Tibial nerve (tissue), 4 donors: ENCODE measurements at places on chromosomes 7 and 10.

DNA sequence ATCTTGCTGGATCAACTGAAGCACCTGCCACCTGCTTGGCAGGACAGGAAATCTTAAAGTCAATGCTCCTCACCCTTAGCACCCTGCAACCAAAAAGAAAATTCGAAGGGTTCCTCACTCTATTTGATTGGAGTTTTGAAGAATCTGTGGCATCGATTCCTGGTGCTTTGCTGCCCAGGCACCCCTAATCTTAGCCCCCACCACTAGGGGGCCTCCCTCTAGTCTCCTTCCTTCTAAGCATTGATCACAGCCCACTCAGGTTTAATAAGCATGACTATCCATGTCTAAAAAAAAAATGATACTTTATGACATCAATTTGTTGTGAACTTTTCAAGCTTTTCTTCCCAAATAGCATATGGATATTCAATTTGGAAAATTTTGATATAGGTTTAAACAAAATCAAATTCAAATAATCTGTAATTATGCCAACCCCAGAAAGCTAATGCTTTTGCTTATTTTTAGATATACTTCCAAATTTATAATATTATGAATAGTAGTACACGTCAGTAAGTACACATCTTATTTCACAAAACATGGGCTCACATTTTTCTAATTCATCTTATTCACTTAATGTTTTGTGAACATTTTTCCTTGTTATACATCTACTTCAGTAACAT lies 45.3 kb downstream of the NRG3 start:
- no peak for DNase-seq

GRCh38 chr7:27111751-27112277 lies 9.3 kb upstream of the HOXA2 start:
- DNase-seq, result no peak

DNA sequence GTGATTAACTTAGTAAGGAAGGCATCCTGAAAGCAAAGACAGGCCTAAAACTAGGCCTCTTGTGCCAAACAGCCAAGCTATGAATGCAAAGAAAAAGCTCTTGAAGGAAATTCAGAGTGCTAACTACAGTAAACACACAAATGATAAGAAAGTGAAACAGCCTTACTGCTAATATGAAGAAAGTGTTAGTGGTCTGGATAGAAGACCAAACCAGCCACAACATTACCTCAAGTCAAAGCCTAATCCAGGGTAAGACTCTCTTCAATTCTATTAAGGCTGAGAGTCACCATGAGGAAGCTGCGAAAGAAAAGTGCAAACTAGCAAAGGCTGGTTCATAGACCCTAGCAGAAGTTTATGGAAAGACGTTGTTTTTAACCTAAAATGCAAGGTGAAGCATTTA lies 66.0 kb downstream of the IPMK start:
- no peak for DNase-seq

DNA sequence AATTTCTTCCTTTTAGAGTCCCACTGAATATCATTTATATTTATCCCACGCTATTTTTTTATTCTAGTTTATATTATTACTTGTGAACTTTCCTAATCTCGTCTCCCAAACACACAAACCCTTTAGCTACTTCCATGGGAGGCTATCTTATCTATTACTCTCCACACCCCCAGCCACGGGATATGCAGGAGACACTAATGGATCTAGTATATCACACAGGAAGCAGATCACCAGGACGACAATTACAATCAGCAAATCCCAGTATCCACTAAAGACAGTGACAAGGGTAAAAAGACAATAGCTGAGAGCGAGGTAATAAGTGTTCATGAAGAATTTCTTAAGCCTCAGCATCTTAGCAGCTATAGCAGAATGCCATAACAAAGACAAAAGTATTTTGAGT lies 3.8 kb upstream of the AKR1E2 start:
- DNase-seq, result no peak

GRCh38 chr7:7433811-7434210 lies 101.9 kb downstream of the COL28A1 start:
- DNase-seq, result no peak

DNA sequence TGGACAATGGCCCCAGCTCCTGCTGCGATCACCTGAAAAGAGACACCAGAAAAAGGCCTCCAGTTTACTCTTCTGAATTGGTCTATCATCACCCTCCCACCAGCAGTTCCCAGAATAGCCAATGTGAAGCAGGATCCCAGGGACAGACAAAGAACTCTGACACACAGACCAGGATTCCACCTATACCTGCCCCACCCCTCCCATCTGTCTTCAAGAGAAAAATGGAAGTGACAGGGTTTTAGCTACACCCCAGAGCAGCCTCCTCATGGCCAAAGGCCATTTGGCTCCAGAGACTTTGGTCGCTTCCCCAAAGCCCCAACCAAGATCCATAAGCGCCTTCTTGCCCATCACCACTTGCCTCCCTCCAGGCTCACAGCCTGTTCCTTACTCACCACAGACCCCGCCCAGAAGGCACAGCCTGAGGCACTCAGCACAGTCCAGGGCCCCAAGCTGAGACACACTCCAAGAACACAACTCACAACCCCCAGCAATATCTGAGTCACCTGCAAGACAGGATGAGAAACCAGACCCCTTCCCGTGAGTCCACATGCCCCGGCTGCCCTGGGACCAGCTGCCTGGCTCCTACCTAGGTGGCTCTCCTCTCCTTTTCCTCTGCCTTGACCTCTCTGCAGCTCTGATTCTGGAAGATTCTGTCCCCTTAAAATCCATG lies 6.5 kb downstream of the TMEM176B start:
- no peak for DNase-seq

DNA sequence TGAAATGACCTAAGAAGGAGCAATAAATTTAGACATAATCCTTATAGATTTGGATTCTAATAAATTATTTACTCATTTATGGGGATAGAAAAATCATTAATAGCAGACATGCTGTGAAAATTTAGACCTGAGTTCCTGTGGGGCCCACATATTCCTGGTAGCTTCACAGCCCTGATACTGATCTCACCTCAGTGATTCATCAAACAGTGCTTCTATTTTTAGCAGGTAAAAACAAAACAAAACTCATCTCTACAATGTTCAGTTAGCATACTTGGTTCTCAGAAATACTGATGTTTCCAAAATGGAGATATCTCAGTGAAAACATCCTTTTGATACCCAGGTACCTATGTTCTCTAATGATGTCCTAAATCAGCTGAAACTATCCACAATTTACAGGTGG lies 841.1 kb upstream of the SORCS1 start:
- no peak for DNase-seq

- no peak for DNase-seq
Observed at GRCh38 chr10:71363936-71364335, 32.8 kb upstream of the CDH23 start.

DNA sequence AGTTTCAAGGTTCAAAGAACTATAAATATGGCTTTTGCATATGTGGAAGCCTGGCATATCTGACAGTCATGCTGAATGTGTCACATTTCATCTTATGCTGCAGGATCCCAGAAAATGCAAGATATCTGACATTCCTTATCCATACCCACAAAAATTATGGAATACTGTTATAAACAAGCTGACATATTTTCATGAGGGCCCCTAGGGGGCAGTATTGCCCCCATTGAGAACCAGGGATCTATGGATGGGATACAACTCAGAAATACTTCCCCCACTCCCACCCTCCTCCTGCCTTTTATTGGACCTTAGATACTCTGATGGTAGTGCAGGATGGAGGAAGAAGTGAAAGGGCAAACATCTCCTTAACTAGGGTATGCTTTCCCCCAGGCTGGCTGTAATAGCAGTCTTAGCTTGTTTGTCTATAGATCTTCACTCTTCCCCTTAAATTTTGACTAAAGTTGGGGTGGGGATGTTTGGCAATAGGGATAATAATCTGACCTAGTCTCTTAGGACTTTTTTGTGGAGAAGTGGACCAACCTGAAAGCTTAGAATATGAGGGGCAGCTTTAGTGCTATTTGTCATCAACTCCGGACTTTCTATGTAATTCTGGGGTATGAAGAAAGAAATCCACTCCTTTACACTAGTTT lies 3.5 kb upstream of the GNGT1 start:
- no peak for DNase-seq

GRCh38 chr7:149175150-149175549 lies 20.2 kb upstream of the ZNF282 start:
- no peak for DNase-seq

GRCh38 chr7:1466524-1467271 lies 7.4 kb upstream of the MICALL2 start:
- peak; percentile 54 for DNase-seq

DNA sequence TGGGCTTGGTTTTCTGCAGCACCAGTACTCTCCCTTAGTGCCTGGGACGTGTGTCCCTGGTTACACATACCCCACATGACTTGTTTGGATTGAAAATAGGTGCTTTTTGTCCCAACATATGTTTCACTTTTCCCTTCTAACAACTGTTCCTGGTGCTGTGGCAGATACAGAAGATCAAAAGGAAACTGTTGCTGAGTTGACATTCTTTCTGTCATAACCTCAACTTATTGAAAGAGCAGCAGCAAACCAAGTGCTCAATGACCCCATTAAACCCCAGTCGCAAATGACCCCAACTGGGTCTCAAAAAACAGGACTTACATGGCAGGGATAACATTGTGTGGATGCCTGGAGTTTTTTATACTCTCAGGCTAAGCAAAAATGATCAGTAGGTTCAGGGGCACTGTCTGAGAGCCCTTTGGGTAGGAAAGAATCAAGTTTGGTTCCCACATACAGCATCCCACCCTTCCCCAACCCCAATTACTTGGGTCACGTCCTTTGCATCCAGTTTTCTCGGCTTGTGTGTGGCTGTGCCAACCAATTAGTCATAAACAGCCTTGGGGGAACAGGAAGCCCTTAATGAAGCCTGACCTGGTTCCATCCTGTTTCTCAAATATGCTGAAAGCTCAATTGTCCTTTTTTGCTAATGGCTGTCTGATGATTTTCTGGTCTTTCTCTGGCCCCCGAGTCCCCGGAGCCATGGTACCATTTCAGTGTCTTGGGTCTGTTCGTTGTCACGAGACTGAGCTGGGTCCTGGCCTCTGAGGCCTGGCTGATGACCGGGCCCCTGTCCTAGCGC lies 4.9 kb downstream of the HKDC1 start:
- DNase-seq, result no peak

DNA sequence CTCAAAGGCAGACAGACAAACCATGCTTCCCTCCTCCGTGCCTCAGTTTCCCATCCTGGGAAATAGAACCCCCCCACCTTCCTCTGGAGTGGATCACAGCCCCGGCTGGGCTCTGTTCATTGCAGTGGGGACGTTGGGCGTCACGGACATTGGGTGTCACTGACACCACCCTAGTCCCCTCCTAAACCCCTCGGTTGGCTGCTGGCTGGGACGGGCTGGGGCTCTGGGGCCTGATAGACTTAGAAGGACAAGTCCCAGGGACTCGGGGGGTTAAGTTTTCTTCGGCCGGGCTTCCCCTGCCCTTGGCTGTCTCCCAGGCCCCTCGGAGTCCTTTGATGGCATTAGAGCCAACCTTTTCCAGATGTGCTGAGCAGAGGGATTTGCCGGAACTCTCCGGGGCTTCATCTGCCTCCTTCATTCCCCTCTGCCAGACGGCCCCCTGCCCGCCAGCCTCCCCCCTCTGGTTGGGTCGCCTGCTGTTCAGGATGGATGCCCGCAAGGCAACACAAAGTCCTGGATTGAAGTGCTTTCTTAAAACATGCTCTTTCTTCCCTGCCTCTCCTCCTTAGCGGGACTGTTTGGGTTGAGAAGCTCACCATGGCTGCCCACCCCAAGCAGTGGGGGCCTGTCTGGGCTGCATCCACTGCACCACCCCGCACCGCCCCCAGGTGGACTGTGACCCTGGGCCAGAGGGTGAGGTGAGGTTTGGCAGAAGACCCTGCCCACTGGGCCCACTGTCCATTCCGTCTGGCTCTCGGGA lies 73.0 kb downstream of the COL26A1 start:
- no peak for DNase-seq

GRCh38 chr7:103297837-103298179 lies 573 bp downstream of the PMPCB start:
- no peak for DNase-seq

- DNase-seq, result no peak
Observed at GRCh38 chr10:28986117-28986792, 302.6 kb upstream of the LYZL1 start.

DNA sequence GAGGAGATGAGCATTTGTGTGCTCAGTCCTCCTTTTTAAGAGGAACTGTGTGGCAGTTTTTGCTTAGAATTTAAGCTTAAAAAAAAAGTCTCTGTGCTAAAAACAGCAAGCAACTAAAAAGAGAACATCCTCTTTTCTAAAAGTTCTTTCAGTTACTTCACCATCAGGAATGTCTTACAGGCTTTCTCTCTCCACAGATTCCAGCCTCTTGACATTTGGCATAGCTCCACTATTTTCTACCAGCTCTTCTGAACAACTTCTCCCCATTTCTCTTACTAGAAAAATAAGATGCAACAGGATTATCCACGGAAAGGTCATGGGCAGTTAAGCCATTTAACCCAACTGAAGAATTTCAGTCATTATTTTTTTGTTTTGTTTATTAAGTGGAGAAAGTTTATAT lies 13.2 kb downstream of the PCLO start:
- no peak for DNase-seq

GRCh38 chr10:108911814-108912541 lies 1011.3 kb downstream of the XPNPEP1 start:
- peak; percentile 59 for DNase-seq

DNA sequence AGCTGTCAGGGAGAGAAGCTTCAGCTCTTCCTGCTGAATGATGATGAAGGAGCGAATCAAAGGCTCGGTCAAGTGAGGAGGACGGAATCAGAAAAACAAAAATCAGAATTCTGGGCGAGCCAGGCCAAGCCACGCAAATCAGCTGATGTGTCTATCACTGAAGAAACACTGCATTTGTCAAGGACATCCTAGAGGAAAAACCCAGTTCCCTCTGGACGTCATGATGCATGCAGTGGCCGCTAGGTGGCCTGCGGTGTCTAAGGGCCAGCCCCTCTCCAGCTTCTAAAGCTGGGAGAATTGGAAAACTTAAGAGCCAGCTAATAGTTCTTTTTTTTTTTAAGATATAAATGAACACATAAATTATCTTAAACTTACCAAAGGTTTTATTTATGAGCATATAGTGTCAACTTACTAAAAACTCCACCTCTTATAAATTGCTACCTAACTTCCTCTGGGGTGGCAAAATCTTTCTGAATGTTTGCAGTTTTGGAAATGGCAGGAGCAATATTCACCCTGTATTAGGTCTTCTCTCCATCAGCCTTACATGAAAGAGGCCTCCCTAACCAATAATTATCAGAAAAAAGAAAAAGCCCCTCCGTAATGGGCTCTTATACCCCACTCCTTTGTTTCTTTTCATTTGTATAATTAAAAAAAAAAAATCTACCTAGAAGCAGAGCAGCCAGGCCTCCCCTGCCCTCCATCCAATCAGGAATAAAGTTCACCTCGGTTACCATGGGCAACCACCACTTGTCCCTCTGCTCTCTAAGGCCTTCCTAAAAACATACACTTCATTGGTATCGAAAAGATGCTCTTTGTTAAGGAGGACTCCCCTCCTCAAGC lies 186.8 kb downstream of the USP6NL start:
- DNase-seq, result no peak
